ENCODE measurements at places on chromosomes 2 and 18.

DNA sequence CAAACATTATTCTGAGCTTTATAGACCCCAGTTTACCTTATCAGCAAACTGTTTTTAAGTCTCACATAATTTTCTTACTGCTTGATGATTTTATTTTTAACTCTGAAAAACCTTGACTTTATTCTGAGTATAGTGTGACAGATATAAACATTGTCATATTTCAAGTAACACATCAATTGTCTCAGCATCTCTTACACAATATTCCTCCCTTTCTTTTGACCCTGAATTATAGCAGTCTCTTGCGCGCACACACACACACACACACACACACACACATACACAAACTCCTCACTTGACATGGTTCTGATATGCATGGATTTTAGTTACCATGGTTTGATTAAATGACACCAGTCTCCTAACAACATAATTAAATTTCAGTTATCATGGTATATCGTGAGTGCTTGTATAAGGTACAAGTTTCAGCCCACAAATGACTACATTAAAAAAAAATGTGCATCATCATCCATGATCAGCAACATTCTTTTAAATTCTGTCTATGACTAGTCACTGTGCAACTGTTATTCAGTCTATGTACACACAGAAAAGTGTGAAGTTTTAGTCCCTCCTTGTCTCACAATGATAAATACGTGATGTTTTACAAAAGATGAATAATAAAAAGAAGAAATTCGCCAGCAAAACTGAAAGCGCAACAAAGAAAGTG is 39.5 kb upstream of the TACR1 start:
- DNase-seq: no peak

- no peak for DNase-seq
Observed at GRCh38 chr18:69217196-69218000, 183.3 kb upstream of the DOK6 start.

- no peak for DNase-seq
Observed at GRCh38 chr18:1026930-1027329, 122.3 kb downstream of the ADCYAP1 start.

GRCh38 chr2:11513319-11513718 is 20.5 kb upstream of the GREB1 start:
- no peak for DNase-seq

DNA sequence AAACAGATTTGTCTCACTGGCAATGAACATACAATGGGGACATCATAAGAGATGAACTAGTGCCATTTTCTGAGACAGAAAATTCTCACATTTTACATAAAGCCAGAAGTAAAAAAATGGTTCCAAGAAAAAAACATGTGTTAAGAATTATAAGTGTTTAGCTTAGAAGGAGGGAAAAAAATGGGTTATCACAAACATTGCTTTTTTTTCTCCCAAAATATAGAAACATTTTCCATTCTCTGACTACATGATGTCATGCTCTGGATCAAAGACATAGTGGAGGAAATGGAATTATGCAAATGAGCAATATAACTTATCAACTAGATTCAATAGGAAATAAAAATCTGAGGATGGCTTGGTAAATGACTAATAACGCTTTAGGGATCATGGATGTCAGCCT is 49.8 kb downstream of the SPATS2L start:
- DNase-seq: no peak

GRCh38 chr2:3465844-3466481 is 53.4 kb downstream of the ADI1 start:
- no peak for DNase-seq

GRCh38 chr2:160918906-160919503 is 241.2 kb upstream of the TANK start:
- DNase-seq: peak; percentile 43

GRCh38 chr2:43105586-43106558 is 120.5 kb downstream of the ZFP36L2 start:
- DNase-seq: no peak

DNA sequence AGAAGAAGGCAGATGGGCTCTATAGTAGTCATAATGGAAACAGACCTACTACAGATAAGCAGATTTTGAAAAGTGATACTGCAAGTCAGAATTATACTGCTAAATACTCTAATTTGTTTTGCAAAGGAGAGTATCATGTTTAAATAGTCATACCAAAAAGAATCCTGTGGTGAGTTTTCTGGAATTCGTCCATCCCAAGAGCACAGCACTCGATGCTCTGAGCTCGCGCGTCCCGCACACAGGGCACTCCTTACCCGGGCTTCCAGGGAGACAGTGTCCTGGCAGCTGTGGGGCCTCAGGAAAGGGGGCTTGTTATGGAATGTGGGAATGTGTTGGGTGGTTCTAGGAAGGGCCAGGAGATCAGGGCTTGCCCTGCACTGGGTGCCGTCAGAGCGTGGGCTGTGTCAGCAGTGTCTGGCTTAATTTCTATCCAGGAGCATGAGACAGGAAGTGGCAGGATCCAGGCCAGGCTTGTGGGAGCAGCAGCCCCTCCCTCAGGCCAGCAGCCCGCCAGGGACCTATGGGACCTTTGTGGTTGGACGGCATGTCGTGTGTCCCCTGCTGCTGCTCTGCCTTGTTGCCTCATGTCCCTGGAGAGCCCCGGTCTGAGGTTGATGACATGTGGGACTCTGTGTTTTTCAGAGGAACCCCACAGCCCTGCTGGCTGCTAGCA is 193.2 kb upstream of the TPO start:
- DNase-seq: no peak

DNA sequence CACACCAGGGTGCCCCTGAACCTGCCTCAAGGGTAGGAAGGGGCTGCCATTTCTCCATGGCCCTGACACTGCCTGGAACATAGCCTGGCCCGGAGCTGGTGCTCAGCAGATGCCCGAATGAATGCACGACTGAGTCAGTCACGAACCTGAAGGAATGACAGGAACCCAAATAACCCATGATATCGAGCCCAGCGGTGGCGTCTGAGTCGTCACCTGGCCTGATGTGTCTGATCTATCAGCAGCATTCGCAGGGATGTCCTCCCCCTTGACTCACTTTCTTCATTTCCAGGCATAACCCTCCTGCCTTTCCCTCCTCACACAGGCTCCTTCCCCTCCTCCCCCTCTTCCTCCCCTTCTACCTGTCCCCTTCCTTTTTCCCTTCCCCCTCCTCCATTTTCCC is 52.1 kb upstream of the SMAD7 start:
- no peak for DNase-seq

DNA sequence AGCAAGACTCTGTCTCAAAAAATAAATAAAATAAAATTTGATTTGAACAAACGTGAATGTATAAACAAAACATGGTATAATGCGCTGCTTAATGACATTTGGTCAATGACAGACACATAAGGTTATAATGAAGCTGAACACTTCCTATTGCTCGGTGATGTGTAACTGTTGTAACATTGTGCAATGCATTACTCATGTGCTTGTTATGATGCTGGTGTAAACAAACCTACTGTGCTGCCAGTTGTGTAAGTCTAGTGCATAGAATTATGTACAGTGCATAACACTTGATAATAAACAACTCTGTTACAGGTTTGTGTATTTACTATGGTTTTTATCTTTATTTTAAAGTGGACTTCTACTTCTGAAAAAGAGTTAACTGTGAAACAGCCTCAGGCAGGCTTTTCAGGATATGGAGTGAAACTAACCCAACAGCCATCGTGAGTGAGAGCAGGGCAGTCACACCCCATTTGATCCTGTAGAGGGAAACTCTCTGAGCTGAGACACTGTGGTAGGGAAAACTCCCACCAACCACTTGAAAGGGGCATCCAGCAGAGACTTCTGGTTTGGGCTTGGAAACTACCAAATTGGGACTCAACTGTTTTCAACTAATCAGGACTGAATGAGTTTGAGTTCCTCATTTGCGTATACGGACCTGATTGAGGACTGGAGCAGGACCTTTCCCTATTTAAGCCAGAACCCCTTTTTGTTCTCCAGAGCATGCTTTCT is 8.7 kb upstream of the RPRD1A start:
- DNase-seq: no peak

- DNase-seq: no peak
Observed at GRCh38 chr2:70041663-70042062, 45.6 kb upstream of the PCBP1 start.

DNA sequence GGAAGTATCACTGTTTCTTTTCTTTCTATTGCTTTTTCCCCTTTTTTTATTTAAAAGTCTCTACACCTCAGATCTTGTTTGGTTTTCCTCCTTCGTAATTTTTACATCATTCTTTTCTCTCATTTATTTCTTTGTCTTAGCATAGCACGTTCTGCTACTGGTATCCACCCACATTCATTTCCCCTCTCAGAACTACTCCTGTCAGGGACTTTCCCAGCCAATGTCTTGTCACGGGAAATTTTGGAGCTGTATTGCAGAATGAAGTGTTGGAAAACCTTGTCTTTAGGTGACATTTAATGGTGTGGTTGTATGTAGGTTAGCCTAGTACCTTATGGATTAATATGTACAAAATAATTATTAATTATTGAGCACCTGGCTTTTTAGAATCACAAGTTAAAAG is 34.0 kb downstream of the TTLL4 start:
- peak; percentile 11 for DNase-seq

GRCh38 chr2:29663268-29663667 is 258.1 kb downstream of the ALK start:
- no peak for DNase-seq

DNA sequence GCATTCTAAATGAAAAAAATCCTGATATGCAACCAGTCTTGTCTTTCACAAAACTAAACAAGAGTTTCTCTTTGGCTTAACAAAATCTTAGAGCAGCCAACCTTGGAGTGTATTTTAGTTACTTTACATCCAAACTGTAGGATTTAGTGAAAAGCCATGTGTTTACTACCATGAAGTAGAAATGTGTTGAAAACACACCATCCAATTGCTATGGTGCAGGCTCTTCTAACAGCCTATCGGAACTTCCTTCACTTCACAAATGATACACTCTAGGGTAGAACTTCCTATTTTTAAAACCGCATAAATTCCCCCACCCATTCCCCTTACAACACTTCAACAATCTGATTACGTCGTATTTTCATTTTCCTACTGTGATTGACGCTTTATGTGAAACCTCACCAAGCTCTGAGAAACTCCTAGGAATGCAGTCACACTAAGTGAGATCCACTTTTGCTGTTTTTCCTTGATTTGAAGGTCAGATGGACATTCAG is 74.4 kb upstream of the MAP4K4 start:
- no peak for DNase-seq

- peak; percentile 61 for DNase-seq
Observed at GRCh38 chr2:218962859-218963492, 3.5 kb downstream of the CDK5R2 start.

- DNase-seq: no peak
Observed at GRCh38 chr18:68874361-68874760, 76.5 kb downstream of the CCDC102B start.

DNA sequence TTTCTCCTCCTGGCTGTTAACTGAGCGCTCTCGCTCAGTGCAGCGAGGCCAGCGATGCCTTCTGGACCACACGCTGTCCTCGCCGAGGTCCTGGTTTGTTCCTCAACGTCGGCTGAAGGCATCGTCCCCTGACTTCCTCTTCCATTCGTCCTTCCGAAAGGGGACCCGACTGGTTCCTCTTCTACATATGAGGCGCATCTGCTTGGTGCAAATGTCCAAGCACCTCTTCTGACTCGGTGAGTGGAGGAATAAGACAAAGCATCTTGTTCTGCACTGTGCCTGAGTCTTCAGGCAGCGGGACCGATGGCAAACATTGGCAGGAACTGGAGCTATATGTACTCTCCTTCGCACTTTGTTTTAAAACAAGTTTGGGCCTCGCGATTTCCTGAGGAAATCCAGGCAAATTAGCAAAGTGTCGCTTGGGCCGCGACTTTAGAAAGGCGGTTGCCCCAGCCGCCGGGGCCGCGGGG is 621 bp upstream of the KCNS3 start:
- DNase-seq: peak; percentile 3

DNA sequence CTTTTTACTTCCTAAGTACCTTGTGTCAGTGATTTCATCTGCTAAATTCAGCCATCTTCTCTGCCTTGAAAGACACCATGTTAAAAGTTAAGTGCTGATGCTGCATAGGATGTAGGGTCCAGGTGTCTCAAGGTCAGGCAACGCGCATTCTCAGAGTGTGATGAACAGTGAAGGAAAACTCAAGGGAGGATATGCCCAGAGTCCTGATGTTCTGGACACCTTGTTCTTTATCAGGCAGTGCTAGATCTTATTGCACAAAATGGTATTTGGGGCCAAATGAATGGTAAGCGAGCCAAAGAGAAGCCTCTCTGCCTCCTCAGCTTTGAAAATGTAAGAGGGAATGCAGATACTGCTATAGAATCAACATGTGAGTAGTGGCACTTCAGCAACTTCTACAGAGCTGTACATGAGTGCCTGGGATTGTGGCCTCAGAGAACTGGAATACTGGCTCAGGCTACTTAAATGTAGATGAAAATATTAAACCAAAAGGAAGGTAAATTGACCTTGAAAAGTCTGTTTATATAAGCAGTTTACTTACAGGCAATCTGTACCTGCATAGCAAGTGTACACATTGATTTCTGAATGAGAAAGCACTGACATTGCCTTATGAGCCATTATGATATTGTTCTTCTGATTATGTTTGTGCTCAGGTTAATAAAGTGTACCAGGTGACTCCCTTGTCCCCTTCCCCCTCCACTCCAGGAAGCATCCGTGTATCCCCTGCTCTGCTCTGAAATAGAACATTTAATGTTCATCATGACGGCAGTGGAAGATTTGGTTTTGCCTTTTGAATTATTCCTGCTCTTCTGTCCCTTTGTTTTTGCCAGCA is 86.7 kb upstream of the RANBP2 start:
- no peak for DNase-seq

GRCh38 chr2:74537140-74537539 is 7.4 kb downstream of the HTRA2 start:
- DNase-seq: no peak

- no peak for DNase-seq
Observed at GRCh38 chr2:25567406-25567805, 106.0 kb downstream of the DTNB start.

DNA sequence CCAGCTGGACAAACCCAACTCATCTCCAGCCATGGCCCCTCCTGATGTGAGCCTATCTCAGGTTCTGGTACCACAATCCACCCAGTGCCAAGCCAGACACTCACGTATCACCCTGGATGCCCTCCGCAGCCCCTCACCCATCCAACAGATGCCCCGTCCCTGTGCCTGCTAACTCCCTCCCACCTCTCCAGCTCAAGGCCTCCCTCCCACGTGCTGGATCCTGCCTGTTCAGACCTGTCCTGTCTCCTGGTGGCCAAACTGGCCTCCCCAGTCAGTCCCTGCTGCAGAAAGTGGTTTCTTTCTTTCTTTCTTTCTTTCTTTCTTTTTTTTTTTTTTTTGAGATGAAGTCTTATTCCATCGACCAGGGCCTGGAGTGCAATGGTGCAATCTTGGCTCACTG is 86.2 kb downstream of the RRM2 start:
- no peak for DNase-seq

- no peak for DNase-seq
Observed at GRCh38 chr2:206193671-206194357, 34.1 kb downstream of the EEF1B2 start.

GRCh38 chr18:54173250-54173649 is 51.2 kb downstream of the MBD2 start:
- DNase-seq: no peak

- no peak for DNase-seq
Observed at GRCh38 chr2:100365434-100365833, 43.1 kb upstream of the LONRF2 start.

GRCh38 chr18:9766076-9766481 is 58.0 kb downstream of the RAB31 start:
- no peak for DNase-seq

- no peak for DNase-seq
Observed at GRCh38 chr2:68784188-68784587, 49.6 kb downstream of the ARHGAP25 start.
